Activated T-cell treated with anti-CD3 and anti-CD28 coated beads, Interleukin-2, amount 50 U/mL, for 1 hour (primary cell): ENCODE measurements at places on chromosomes 4 and X.

GRCh38 chrX:104085477-104085876, 9.4 kb upstream of the TMSB15C start:
- no peak for DNase-seq

DNA sequence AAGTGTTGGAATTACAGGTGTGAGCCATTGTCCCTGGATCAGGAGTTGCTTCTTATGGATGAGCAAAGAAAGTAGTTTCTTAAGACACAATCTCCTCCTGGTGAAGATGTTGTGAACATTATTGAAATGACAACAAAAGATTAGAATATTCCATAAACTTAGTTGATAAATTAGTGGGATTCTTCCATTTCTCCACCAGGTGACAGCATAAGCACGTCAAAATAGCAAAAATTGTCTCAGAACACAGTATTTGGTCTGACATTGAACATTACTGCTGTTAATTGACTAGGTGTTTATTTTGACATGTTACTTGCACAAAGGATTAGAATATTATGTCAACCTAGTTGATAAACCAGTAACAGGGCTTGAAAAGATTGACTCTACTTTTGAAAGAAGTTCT, 21.6 kb downstream of the CLDN34 start:
- no peak for DNase-seq

- DNase-seq = peak; percentile 31
Measured at GRCh38 chrX:55342533-55343501, 78.1 kb upstream of the PAGE3 start.

GRCh38 chr4:82739287-82740190, 59.1 kb downstream of the SCD5 start:
- peak; percentile 62 for DNase-seq

DNA sequence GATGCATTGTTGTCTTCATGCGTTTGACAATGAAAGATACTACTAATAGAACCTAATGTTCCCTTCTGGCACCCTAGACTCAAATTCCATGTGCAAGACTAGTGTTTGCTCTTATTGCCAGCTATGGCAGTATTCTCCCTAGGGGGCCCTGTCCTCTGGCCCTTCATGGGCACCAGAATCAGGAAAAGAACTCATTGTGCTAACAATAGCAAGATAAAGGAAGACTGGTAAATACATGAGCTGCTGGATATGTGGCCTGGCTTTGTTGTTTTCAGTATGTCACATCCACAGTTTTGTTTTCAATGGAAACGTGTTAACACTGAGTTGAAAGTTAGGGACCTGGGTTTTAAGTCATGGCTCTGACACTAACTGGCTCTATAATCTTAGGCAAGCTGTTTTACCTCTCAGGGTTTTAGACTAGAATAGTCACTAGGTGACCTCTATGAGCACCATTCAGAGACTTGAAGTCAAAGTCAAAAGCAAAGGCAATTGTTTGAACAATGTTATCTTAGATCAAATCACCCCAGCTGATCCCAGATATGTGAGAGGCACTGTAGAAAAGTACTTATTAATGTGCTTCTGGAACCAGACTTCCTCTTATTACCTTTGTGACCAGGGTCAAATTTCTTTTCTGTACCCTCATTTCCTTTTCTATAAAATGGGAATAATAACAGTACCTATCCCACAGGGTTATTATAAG, 253.7 kb upstream of the DIAPH2 start:
- DNase-seq = no peak

- DNase-seq = no peak
Measured at GRCh38 chrX:30161043-30161442, 54.3 kb upstream of the MAGEB2 start.

- DNase-seq = no peak
Measured at GRCh38 chrX:145213504-145213903, 33.8 kb upstream of the SPANXN1 start.

DNA sequence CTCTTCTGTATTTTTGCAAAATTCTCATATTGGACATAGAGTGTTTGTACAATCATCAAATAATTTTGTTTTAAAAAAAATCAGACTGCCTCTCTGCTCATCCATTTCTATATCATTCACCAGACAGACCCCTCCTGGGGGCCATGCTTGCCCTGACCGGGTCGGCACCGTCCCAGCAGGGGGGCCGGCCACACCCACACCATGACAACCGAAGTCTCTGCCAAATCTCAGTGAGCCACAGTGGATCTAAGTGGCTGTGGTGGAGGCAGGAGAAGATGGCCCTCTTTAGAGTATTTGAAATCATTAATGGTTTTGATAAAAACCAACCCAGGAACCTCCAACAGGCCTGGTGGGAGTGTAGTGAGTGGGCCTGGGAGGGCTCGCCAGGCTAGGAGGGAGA, 66.9 kb upstream of the ADRA2C start:
- no peak for DNase-seq

GRCh38 chr4:182554736-182555135, 311.5 kb downstream of the TENM3 start:
- no peak for DNase-seq

DNA sequence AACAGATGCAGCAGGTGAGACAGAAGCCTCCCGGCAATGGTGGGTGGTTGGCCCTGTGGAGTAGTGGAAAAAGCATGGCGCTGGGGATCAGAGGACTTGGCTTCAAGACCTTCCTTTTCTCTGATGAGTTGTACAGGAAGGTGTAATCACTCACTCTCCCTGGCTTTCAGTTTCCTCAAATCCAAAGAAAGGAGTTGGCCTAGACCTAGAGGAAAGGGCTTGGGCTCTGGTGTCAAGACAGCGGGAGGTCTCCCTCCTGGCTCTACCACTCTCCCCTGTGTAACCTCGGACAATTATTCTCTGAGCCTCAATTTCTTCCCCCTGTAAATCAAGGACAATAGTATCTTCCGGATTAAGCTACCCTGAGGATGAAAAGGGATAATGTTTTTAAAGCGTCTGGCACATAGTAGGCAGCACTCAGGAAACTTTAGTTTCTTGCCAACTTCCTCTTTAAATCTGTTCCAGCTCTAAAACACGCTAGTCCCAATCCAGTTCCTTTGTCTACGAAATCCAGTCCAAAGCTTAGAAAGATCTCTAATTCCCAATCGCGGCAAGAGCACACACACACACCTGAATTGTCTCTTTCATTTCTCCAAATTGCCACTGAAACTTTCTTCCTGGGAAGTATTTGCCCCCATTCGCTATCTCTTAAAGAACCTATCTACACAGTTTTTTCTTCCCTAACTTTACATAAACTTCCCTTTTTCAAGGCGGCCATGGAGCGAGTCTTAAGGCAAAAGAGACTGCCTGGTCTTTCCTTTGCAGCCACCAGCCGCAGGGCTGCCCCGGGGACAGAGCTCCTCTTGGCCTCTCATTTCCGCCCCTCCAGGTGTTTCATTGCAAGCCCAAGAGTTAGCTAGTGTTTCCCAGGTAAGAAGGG, 29.9 kb upstream of the GPC4 start:
- DNase-seq = no peak

GRCh38 chrX:42680666-42681065, 97.3 kb downstream of the PPP1R2C start:
- no peak for DNase-seq

- no peak for DNase-seq
Measured at GRCh38 chrX:8179656-8180055, 8.6 kb upstream of the VCX2 start.

DNA sequence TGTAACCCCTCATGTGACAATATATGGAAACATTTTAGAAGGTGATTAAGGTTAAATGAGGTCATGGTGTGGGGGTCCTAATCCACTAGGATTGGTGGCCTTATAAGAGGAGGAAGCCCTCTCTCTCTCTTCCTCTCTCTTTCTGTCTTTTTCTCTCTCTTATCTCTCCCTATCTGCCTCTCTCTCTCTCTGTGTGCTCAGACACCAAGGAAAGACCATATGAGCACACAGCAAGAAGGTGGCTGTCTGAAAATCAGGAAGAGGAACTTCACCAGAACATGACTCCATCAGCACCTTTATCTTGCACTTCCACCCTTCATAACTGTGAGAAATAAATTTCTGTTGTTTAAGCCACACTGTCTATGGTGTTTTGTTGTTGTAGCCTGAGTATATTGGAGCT, 1472.2 kb downstream of the PCDH7 start:
- DNase-seq = no peak

DNA sequence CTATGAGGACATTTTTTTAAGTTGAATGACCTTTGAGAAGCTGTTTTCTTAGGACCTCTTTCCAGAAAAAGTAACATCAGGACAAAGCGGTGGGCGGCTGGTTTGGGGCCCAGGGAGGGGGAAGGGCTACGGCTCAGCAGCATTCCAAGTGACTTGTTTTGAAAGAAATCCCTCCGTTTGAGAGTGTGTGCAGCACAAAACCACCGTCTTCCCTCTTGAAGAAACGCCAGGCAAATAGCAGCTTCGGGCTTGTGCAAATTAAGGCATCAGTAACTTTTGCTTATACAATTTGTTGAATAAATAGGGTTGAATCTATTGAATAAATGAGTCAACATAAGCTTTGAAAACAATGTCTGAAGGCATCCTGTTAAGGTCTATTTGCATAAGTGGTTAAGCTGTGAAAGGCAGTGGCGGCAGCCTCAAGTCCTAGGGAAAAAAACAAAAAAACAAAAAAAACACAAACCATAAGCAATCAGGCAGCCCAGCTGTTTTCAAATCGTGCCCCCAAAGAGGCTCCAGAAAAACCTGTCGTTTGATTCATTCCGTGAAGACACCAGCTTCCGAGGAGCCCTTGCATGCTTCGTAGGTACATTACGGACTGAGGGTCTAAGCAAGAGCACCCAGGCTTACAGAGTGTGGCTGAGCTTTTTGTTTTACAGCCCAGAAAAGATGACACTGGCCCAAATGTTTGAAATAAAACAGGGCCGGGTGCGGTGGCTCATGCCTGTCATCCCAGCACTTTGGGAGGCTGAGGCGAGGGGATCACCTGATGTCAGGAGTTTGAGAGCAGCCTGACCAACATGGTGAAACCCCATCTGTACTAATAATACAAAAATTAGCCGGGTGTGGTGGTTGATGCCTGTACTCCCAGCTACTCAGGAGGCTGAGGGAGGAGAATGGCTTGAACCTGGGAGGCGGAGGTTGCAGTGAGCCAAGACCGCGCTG, 103.7 kb downstream of the CRLF2 start:
- no peak for DNase-seq

- no peak for DNase-seq
Measured at GRCh38 chrX:21973321-21974010, 33.0 kb downstream of the SMS start.

DNA sequence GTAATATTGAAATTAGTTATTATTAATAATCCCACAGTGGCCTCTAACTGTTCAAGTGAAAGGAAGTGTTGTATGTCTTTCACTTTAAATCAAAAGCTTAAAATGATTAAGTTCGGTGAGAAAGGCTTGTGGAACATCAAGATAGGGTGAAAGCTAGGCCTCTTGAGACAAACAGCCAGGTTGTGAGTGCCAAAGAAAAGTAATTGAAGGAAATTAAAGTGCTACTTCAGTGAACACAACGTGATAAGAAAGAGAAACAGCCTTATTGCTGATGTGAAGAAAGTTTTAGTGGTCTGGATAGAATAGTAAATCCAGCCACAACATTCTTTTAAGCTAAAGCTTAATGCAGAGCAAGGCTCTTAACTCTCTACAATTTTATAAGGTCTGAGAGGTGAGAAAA, 42.6 kb upstream of the IL13RA2 start:
- DNase-seq = no peak

GRCh38 chr4:40722576-40723161, 27.1 kb upstream of the NSUN7 start:
- DNase-seq = no peak

DNA sequence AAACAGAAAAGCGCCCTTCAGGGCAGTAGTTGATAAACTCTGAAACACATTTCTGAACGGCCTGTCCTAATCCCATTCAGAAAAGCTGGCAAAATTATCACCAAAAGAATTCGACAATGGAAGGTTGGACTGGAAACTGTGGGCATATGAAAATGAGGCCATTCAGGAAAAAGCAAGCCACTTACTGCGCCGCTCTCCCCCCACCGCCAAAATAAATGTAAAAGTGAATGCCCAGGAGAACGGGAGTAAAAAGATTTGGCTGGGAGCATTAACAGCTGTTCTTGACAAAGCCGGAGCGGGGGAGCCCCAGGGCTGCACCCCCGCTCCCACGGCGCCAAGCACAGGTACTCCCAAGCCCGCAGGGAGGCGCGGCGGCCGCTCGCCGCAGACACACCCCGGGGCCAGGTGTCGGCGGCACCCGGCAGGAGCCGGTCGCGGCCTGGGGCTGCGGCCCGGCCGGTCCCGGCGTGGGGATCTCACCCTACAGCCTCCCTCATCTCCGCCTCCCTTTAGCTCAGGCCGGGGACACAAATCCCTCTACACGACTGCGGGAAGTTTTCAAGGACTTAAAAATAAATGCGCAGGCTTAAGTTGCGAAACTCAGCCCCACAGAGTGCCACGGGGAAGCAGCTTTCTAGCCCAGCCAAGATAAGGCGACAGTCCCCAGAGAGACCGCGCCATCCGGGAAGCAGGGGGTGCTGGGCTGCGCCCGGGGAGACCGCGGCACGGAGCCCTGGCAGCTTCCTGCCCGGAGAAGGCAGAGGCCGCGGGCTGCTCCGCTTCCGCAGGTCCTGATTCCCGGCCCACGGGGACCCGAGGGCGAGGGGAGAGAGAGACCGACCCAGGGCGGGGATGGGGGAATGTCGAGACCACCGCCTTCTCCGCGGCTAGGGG, 593 bp downstream of the SH3RF1 start:
- peak; percentile 17 for DNase-seq

GRCh38 chr4:21953653-21954052, 5.1 kb upstream of the KCNIP4 start:
- no peak for DNase-seq

DNA sequence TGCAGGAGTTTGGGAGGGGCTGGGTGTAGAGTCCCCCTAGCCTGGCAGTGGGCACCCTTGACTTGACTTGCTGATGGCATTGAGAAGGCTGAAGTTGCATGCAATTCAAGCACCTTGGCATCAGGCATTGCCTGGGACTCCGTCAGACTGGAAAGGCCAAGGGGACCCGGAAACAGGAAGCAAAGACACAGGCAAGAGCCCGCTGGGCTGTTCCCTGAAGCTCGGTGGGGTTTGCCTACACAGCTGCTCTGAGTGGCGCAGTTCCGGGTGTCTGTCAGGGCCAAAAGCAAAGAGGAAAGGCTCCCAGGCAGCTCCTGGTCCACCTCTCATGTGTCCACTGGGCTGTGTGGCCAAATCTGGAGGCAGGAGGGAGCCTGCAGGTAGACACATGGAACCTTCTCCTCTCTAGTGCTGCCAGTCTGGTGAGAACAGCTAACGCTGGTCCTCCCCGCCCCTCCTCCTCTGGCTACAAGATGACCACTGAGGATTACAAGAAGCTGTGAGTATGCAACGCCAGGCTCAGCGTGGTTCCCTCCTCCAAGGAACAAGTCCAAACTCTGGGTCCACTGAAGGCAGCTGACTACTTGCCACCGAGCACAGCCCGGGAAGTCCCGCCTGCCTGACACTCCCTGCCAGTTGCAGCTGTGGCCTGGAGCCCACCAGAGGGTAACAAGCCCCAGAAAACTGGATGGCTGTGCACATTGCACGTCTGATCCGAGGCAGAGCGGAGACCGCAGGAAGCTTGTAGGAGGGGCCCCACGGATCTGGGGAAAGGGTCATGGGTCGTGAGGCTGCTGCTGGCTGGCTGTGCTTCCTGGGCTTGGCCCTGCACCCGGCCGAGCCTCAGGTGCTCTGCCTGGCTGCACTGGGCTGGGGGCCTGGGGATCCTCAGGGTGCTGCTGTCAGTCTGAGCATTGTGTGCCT, 20.1 kb downstream of the ZNF185 start:
- no peak for DNase-seq
